Neural progenitor cell (in vitro differentiated cells): ENCODE measurements at places on chromosomes 12 and 14.

DNA sequence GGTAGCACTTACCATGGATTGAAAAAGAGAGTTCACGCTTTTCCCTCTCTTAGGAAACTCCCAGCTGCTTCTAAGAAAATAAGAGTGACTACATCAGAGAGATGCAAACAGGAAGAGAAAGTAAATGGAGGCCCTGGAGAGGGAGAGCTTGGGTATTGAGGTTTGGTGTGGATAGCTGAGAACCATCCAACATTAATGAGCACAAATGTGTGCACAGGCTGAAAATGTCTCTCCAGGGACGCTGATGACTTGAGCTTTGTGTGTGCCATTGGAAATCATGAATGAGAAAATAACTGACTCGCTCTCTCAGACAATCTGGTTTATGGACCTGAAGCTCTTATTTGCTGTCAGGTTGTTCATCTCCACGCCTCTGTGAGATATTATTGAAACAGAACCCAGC lies 318.8 kb downstream of the NRXN3 start:
- no peak for DNase-seq

GRCh38 chr12:54053003-54053750 lies 458 bp upstream of the HOXC4 start:
- no peak for DNase-seq

- DNase-seq = no peak
These were observed 169.0 kb downstream of the KICS2 start for GRCh38 chr12:64053117-64053516.

DNA sequence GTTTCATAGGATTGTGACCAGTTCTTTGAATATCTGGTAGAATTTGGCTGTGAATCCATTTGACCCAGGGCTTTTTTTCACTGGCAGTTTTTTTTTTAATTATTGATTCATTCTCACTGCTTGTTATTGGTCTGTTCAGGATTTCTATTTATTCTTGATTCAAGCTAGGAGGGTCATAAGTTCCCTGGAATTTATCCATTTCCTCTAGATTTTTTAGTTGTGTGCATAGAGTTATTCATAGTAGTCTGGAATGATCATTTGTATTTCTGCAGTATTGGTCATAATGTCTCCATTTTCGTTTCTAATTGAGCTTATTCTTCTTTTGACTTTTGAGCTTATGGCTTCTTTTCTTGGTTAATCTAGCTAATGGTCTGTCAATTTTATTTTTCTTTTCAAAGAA lies 291.6 kb downstream of the AKAP6 start:
- no peak for DNase-seq

DNA sequence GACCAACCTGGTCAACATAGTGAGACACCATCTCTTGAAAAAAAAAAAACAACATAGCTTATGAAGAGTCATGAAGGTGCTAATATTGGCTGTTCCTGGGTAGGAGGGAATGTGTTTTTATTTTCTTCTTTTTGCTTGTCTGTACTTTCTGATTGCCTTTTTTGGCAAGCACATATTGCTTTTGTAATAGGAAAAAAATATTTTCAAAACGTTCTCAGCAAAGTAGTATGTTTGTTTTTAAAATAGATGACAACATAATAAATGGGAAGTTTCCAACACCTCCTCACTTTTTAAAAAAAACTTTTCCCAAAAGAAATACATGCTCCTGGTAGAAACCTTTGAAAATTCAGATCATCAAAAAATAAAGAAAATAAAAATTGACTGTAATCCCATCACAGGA lies 20.9 kb downstream of the FOS start:
- DNase-seq = no peak

- peak; percentile 92 for DNase-seq
These were observed 6.3 kb upstream of the CTDSP2 start for GRCh38 chr12:57852620-57853500.

DNA sequence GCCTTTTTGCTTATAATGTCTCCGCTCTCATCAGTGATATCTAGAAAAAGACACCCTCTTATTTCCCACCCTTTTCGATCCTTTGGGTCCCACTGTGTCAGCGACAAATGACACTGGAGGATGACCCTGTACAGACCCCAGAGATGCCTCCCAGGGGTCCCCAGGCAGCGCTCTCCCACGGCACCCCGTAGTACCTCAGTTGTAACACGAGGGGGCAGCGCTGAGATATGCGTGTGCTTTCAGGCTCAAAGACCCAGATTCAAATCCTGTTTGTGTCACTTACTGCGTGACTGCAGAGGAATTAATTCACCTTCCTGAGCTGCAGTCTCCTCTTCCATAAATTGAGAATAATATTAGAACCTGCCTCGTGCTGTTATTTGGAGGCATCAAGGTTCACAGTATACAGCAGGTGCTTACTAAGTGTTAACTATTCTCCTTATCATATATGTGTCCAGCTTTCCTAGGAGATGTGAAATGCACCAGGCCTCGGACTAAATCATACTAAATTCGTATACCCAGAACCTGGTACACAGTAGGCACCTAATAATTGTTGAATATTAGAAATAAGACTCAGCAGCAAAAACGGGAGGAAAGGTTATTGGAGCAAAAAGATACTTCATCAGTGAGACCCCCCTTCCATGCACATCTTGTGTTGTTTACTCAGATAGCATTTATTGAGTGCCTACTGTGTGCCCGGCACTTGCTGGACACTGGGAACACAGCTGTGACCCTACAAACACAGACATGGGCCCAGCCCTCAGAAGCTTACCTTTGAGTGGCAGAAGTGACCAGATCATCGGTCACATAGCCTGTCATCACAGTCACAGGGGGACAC lies 99.9 kb downstream of the PHETA1 start:
- no peak for DNase-seq

GRCh38 chr12:106115440-106115839 lies 23.3 kb downstream of the NUAK1 start:
- peak; percentile 71 for DNase-seq

- DNase-seq = no peak
These were observed 145.9 kb downstream of the SOX5 start for GRCh38 chr12:23803540-23803939.

GRCh38 chr12:56931474-56931978 lies 2.7 kb downstream of the SDR9C7 start:
- DNase-seq = peak; percentile 30

GRCh38 chr14:28661171-28661772 lies 105.3 kb upstream of the FOXG1 start:
- peak; percentile 37 for DNase-seq

DNA sequence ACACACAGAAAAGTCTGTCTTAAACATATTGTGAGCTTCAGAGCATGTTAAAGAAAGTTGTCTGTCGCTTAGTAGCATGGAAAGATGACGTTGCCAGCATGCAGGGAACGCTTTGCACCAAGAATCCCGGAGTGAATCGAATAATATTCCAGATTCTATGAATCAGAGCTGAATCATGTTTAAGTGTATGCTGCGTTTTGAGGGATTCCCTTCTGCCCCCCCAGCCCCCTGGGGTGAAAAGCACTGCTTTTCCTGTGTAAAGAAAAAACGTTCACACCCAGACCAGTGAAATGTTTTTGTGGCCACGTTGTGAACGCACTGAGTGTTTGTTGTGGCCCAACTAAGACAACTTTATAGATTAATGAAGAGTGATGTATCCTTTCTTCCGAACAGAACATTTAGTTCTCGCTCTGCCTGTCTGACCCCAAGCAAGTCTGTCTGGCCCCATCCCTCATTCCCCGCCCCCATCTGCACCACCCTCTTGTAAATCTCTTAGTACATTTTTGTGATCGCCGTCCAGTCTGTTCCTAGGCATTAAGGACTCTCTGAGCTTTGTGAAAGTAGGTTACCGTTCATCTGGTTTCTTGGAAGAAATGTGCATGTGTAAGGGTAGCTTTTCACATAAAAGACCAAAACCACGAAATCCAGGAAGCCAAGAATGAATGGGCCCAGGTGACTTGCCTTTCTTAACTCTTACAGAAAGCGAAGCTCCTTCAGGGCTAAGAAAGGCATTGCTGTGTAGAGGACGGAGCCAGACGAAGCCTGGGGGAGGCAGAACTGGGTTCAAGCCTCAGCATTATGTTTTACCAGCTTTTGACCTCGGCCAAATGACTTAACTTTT lies 103.0 kb downstream of the SAMD4A start:
- DNase-seq = no peak

DNA sequence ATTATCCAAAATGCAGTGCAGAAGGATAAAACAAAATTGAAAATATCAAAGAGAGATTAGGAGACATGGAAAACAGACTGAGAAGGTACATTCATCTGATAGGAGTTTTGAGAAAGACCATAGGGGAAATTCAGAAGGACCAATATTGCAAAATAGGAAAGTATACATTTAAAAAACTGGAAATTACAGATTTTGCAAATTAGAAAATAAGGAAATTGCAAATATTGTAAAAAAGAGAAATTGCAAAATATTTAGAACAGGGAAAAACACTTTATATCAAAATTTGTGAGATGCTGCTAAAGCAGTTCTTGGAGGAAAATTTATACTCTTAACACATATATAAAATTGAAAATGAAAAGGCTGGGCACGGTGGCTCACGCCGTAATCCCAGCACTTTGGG lies 192.5 kb downstream of the FBXL14 start:
- DNase-seq = no peak

- no peak for DNase-seq
These were observed 130.3 kb upstream of the DNM1L start for GRCh38 chr12:32548691-32549281.

- DNase-seq = no peak
These were observed 193.4 kb upstream of the ATP2B1 start for GRCh38 chr12:89901906-89902642.

DNA sequence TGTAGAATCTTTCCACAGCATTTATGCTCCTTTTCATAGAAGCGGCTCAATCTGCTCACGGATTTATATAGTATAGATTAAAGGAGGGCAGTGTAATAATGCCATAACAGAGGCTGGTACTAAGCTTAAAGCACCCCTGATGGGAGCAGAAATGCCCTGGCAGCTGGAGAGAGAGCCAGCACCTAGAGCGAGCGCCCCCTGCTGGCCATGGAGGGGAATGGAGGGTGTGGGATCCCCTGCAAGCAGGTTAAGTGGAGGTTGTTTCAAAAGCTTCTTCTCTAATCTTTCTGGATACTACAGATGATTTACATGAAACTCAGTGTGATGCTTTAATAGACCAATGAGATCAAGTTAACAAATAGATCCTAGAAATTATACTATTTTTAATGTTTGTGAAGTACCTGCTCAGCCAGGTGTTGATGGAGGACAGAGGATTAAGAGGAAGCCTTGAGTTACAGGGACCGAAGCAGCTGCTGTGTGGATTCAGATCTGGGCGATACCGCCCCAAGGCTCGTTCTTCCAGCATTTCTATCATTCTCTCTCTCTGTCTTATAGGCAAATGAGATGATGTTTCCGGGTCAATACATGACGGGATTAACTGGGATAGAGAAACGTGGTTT lies 1519.3 kb upstream of the TMEM132C start:
- DNase-seq = peak; percentile 67

GRCh38 chr12:54421879-54422250 lies 2.8 kb upstream of the ITGA5 start:
- no peak for DNase-seq

GRCh38 chr12:67068761-67069450 lies 200.3 kb upstream of the CAND1 start:
- peak; percentile 83 for DNase-seq

DNA sequence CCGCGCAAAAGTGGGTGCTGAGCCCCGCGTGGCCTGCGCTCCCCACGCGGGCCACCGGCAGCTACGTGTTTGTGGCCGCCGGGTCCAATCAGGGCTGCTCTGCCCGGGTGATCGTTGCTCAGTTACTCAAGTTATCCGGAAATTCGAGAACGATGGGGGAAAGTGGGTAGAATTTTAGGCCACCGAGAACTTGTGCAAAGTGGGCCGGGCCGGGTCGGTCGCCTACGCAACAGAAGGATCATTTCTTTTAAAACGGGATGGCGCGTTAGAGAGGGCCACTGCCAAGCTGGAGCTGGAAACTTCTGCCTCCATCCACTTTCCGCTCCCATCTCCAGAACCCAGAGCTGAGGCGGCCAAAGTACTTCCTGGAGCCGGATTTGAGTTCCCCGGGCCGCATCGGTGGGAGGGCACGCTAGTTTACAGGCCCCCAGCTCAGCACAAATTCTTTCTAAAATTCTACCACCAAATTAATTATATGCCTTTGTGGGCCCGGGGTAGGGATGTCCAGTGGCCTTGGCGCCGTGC lies 3.5 kb downstream of the RFX4 start:
- peak; percentile 41 for DNase-seq

- DNase-seq = no peak
These were observed 305 bp upstream of the SLC16A7 start for GRCh38 chr12:59595565-59595882.
